ENCODE measurements at places on chromosomes 2 and 18. TPM values are rescaled to one million over a fixed set of nuclear protein-coding genes. Genes with fewer than 3 reads are reported as not detected.

Gene CXCR4
- not detected for total RNA-seq

Gene IGFBP2
- 0.67 TPM for total RNA-seq

Gene GALNT3
- 53.0 TPM for total RNA-seq

Gene FBXO41
- 5.2 TPM for total RNA-seq

Gene AQP12B
- total RNA-seq = not detected

Gene EVX2
- not detected for total RNA-seq

Gene COL4A3
- total RNA-seq = not detected

Gene ACMSD
- not detected for total RNA-seq

Measured in melanocyte of skin (primary cell).